Kasumi-1 (cell line): ENCODE measurements at places on chromosomes 16 and 17.

GRCh38 chr17:48577330-48577945 lies 712 bp downstream of the HOXB4 start:
- DNase-seq: no peak

- DNase-seq: no peak
These were observed 251.1 kb downstream of the ABCC12 start for GRCh38 chr16:47904691-47905090.

GRCh38 chr16:8853611-8854010 lies 15.2 kb downstream of the CARHSP1 start:
- no peak for DNase-seq

- no peak for DNase-seq
These were observed 426.8 kb upstream of the DYNLRB2 start for GRCh38 chr16:80113873-80114574.

DNA sequence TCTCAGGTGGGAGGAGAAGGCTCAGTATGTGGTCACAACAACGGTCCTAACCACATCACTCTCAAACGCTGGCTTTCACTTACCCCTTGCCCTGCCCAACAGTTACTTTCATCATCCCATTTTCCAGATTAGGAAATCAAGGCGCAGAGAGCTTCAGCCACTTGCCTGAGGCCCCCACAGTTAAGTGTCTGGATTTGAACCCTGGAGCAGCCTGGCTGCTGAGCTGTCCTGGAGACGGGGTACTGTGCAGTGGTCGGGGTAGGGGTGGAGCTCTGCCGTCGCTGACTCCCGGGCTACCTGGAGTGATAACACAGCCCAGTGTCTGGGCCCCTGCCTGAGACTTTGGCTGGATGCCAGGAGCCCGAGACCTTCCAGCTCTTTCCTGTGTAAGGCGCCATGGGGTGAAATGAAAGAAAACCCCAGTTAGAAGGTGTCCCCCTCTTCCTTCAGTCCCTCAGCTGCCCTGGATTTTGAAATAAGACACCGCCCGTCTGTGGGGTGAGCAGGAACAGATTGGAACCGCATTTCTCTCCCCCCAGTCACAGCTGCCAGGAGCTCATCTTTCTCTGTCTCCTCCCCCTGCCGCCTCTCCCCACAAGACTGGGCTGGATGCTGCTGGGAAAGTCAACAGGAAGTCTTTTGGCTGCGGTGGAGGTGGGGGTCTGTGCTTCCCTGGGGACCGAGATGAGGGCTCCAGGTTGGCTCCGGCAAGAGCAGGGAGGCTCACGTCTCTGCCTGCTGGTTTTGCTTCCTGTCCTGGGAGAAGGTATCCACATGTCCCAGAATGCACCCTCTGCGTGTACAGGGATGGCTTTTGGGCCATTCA lies 280.2 kb downstream of the SEC14L1 start:
- DNase-seq: peak; percentile 91

DNA sequence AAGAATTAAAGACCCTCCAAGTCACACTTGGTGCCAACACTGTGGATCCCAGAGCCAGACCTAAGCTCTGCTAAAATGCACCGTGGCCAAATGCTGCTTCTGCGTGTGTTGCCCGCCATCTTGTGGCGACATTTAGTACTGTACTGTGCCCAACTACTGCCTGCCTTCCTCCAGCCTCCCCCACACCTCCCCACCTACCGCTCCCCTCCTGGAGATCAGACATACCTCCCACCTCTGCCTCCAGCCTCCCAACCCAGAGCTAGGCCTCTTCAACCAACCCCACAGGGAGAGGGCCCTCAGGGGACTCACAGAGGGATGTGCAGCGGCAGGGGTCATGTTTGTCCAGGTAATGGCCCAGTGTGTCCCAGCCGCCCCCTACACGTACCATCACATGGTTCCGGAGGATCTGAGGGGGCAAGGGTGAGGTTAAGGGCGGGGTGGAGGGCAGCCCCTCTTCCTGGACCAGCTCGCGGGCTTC lies 5.5 kb downstream of the GAS2L2 start:
- DNase-seq: peak; percentile 88

DNA sequence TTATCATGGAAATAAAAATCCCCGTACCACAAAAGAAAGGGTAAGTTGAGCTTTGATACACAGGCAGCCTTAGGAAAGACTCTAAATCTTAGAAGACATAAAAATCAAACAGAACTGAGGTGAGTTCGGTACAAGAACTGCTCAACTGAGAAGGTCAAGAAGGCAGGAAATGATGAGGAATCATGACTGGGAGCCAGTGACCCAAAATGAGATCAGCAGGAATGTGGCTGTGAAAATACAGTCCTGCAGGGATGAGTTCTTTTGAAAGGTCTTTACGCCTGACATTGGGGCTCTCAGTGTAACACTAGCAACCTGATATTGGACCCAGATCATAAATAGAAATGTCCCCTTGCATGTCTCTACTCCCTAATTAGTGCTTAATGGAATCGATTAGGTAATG lies 56.3 kb upstream of the CDH11 start:
- DNase-seq: no peak

DNA sequence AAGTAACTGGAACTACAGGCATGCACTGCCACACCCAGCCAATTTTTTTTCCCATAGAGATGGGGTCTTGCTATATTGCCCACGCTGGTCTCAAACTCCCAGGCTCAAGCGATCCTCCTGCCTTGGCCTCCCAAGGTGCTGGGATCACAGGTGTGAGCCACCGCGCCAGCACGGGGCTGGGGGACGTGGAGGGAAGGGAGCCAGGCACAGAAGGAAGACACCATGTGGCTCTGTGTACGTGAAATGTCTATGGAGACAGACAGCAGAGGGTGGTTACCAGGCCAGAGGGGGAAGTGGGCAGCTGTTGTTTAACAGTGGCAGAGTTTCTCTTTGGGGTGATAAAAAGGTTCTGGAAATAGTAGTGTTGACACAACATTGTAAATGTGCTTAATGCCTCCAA lies 4.6 kb upstream of the PIEZO1 start:
- DNase-seq: peak; percentile 79

DNA sequence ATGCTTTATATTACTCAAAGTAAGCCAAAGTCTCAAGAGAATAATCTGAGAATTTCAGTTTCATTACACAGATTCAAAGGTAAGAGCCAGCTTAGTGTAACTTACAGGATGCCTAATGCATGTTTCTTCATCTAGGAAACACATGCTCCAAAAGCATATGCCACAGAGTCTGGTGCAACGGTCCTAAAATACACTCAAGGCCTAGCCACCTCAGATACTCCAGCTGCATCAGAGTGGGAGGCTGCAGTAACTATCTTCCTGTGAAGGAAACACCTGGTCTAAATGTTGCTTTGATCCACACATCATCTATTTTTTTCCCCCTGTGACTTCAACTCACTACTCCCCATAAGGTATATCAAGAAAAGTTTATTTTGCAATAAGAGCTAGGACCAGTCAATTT lies 51.6 kb upstream of the CORO6 start:
- DNase-seq: peak; percentile 83

DNA sequence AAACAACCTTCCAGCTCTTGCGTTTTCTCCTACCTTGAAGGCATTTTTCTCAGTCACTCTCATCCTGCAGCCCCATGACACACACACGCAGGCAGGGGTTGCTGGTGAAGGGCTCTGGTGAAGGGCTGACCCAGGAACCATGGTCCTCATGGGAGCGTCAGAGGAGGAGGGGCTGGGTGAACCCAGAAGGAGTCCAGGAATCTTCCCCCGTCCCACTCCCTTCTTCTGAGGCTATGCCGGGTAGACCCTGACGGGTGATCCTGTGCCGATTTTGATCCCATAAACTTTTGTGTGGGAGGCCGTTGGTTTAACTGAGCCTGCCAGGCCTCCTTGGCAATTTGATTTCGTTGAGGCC lies 278.4 kb upstream of the FOXF1 start:
- no peak for DNase-seq

DNA sequence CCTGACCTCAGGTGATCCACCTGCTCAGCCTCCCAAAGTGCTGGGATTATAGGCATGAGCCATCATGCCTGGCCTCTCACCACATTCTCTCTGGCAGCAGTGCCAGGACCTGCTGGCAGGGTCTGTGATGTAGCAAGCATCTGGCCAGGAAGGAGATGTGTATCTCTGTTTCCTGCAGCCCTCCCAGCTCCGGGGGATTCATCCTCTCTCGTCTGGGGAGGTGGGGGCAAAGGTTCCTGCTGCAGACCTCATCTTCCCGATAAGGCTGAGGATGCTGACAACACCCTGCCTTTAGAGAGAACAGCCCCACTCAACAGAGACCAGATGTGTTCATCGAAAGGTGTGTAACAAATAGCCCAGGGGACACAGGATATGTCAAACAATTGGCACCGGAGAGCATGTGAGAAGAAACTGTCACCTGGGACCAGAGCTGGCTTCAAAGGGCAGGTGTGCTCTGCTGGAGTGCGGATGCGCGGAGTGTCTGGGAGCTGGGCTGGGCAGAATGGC lies 54.8 kb upstream of the SEC14L1 start:
- peak; percentile 94 for DNase-seq

GRCh38 chr17:9576521-9577372 lies at the start of gene CFAP52:
CFAP52 (plus strand) TSS chr17:9576642; CDS start chr17:9576696, 54 bp downstream.
- peak; percentile 64 for DNase-seq
